PC-3 (cell line): ENCODE measurements at places on chromosomes 6 and 20. TPM values are rescaled to one million over a fixed set of nuclear protein-coding genes. Genes with fewer than 3 reads are reported as not detected.

The PI16 gene
- total RNA-seq, result 0.07 TPM in 1 of 2 replicates, not detected in the other

The HNF4A gene
- total RNA-seq, result not detected in 2 replicates

The CALHM6 gene
- not detected in 2 replicates for total RNA-seq

The IRF4 gene
- 0.15 TPM in 1 of 2 replicates, not detected in the other for total RNA-seq

The EPPIN gene
- total RNA-seq, result not detected in 2 replicates

The PRICKLE4 gene
- total RNA-seq, result 0.26 and 1.7 TPM in 2 replicates

The MOXD1 gene
- total RNA-seq, result 5.0 and 9.9 TPM in 2 replicates

The PRR18 gene
- not detected in 2 replicates for total RNA-seq

The RALGAPA2 gene
- total RNA-seq, result 9.8 and 10.5 TPM in 2 replicates

The FRK gene
- total RNA-seq, result 0.46 and 0.66 TPM in 2 replicates

The SLC17A1 gene
- not detected in 2 replicates for total RNA-seq

The EPHA7 gene
- 0.52 and 1.4 TPM in 2 replicates for total RNA-seq

The SYTL3 gene
- total RNA-seq, result 1.7 and 1.8 TPM in 2 replicates

The ROS1 gene
- 0.07 and 0.17 TPM in 2 replicates for total RNA-seq

The IPCEF1 gene
- 0.12 and 0.29 TPM in 2 replicates for total RNA-seq

The FOXF2 gene
- not detected in 2 replicates for total RNA-seq

The MUCL3 gene
- 0.04 TPM in 1 of 2 replicates, not detected in the other for total RNA-seq

The TAPBP gene
- 67.2 and 77.8 TPM in 2 replicates for total RNA-seq
